NAMALWA (cell line): ENCODE measurements at places on chromosomes 7 and 10.

GRCh38 chr7:94374721-94375566 lies 19.8 kb upstream of the COL1A2 start:
- DNase-seq = no peak

DNA sequence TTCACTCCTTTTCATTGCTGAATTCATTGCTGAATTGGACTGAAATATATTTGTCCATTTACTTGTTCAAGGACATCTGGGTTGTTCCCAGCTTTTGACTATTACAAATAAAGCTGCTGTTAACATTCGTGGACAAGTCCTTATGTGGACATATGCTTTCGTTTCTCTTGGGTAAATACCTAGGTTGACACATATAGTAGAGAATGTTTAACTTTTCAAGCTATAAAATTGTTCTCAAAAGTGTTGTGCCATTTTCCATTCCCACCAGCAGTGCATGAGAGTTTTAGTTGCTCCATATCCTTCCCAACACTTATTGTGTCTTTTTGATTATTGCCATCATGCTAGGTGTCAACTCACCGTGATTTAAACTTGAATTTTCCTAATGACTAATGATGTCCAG lies 17.5 kb upstream of the CPVL start:
- no peak for DNase-seq

GRCh38 chr7:20545016-20545415 lies 70.5 kb upstream of the ABCB5 start:
- no peak for DNase-seq

DNA sequence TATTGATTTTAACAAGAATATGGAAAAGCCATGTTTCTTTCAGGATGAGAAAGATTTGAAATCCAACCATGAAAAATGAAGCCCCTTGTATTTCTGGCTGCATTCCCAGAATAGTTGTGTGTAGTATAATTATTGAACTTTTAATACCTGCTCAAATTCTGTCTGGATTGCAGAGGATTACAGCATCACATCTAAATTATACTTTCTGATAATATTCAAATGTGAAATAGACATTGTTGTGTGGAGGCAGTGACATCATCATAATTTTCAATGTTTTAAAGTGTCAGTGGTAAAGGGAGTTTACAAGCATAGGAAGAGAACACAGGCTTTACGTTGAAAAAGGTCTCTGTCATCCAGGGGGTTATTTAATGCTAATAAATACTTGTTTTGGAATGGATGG lies 93.4 kb downstream of the POLL start:
- no peak for DNase-seq

DNA sequence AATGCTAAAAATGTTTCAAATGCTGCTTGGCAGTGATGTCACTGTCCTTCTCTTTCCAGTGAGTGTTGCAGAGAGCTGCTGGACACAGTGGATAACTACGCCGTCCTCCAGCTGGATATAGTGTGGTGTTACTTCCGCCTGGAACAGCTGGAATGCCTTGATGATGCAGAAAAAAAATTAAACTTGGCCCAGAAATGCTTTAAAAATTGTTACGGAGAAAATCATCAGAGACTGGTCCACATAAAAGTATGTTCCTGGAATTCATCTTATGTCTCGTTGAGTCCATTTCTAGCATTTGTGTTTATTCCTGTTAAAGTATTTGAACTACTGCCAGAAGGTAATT lies 25.2 kb downstream of the NUB1 start:
- no peak for DNase-seq

GRCh38 chr7:149859876-149860275 lies 13.9 kb upstream of the ATP6V0E2 start:
- no peak for DNase-seq

DNA sequence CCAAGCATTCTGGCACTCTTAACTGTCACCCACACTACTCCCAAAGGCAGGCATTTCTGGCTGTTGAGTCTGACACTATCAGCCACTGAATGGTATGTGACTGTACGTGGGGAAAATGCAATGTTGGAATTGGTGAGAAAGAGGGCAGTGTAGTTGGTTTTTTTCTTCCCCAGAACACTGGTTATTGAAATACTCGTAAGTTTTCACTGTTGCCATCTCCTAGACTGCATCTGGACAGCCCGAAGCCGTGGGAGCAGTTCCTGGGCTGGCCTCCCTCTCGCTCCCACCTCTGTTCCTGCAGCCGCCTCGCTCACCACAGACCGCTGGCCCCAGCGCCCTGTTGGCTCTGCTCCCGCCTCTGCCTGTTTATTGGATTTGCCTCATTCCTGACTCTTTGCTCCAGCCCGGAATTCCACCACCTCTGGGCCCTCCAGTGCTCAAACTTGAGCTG lies 5.7 kb downstream of the PLCE1 start:
- DNase-seq = no peak

DNA sequence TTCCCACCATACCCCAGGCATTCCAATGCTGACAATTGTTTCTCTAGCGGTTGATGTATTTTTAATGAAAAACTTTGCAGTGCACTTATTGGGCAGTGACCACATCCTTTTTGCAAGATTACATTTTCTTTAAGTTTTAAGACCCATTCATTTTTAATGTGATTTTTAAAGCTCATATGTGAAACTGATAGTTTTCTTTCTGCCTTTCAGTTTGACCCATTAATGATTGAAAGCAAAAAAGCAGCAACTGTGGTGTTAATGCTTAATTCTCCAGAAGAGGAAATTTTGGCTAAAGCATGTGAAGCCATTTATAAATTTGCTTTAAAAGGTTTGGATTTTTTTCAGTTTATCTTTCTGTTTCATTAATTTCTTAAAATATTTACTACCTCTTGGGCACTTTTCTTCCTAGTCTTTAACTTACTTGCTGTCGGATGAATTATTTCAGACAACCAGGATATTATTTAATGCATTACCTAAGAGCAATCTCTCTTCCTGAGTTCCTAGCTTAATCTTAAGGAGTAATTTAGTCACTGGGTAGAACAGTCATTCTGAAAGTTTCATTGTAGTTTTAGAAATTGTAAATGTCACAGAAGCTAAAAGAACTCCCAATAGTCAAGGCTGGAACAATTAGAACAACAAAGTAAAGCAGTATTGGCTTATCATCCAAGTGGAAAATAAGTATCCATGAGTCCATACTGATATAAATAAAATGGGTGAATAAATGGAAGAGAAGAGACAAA lies 18.3 kb downstream of the ARMC3 start:
- no peak for DNase-seq

DNA sequence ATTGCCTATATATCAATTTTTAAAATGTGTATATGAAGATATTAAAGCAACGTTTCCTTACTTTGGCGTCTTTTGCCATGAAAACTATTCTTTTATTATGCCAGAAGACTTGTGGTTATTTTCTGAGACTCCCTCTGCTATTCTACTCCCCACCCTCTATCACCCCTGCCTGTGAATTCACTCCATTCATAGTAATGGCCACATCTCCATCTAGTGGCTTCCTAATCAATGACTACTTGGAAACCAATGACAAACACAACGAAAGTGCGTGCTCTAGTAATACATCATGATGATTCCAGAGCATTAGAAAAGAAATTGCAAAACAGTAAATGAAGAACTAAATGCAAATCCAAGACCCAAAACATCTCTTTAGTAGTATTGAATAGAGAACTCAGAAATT lies 186.7 kb upstream of the HGF start:
- DNase-seq = peak; percentile 88

DNA sequence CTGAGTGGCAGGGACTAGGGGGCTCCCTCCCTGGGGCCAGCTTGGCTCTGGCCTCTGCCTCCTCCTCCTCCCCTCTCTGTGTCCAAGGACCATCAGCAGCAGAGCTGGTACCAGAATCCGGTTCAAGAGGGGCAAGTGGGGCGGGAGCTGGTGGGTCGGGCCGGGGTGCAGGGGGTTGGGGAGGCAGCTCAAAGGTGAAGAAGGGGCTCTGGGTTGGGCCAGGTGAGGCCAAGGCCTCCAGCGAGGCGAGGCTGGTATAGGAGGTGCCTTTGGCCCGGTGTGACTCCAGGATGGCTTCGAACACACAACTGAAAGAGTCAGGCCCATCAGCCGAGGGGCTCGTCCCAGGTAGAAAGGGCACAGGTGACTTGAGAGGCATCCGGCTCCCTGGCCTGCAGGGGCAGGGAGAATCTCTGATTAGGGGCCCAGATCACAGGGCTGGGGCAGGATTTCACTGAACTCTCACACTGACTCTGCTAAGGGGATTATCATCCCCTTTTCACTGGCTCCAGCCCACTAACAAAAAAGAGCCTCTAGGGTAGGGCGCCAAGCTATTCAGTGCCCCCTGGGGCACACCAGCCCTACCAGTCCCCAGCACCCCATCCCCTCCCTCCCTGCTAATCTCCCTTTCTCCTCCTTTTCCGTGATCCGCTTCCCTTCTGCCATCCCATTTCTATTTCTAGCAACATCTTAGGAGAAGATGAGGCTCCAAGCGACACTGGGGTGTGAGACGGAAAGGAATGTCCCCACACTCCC lies 4.6 kb downstream of the PSD start:
- DNase-seq = no peak

- peak; percentile 2 for DNase-seq
These were observed 217.6 kb upstream of the TCF7L2 start for GRCh38 chr10:112732277-112732921.

GRCh38 chr10:122746408-122746807 lies 46.8 kb upstream of the C10orf120 start:
- DNase-seq = no peak

GRCh38 chr10:48461623-48462481 lies 143.0 kb downstream of the ARHGAP22 start:
- no peak for DNase-seq

DNA sequence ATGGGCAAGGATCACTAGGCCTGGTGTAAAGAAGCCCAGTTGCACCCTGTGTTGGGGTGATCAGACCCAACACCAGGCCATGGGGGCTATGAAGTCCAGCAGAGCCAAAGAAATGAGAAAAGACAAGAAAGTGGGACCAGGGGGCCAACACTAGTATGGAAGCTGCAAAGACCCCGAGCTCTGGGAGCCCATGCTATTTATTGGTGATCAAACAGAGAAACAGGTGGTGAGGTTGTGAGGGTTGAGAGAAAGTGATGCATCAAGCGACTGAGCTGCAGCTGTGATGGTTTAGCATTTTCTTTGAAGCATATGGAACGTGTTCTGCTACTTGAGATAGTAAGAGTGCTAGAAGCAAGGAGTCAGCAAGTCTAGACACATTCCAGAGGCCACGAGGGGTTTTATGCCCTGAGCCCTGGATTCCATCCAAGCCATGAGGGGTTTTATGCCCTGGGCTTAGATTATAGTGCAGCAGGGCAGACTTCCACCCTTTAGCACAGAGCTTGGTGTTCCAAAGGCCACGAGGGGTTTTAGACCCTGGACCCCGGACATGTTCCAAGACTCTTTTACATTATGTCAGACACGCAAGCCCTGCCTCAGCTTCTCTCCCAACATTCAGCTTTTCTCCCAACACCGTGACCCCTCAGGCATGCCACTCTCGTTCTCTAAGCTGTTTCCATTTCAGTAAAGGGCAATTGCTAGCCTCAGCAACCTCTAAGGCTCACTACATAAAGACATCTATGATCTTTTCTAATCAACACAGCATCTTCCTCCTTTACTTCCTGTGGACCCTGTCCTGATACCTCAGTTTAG lies 43.1 kb upstream of the GPAM start:
- no peak for DNase-seq

DNA sequence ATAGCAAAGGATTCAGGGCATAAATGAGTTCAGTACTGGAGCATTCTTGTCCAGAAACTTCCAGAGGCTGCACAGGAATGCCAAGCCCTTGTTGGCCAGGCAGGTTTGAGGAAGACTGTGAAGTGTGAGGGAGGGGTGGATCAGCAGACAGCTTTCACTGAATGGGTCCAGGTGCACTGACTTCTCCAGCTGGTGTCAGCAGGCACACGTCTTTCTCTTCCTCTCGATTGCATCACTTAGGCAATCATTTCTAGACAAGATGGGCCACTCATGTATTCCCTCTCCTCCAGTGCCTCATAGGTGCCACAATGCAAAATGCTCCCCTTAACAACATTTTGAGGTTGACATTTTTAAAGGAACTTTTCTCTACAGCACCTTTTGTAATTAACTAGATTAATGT lies 15.6 kb upstream of the PLEKHS1 start:
- peak; percentile 12 for DNase-seq

- DNase-seq = no peak
These were observed 264.5 kb upstream of the SEMA3C start for GRCh38 chr7:81183326-81183725.

DNA sequence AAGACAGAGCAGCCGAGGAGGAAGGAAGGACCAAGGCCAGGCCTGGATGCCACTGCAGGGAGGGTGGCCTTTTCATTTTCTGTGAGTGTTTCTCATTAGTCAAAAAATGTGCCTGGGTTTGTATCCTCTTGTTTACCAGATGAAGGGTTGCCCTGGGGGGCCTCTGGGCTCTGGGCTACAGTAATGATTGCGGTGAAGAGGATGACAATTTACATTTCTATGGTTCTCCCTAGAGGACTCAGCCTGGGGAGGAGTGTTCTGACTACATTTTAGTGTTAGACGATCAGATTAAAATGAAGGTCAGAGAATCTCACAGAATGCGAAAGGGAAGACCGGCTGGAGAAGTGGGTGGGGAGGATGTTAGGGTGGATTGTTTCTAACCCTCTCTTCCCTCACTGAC lies 108.0 kb upstream of the KMT2C start:
- no peak for DNase-seq

- peak; percentile 51 for DNase-seq
These were observed 174.8 kb downstream of the DKK1 start for GRCh38 chr10:52488606-52489485.

- DNase-seq = no peak
These were observed 879.1 kb upstream of the C7orf33 start for GRCh38 chr7:147711447-147711846.

- DNase-seq = peak; percentile 93
These were observed at the start of gene PIK3CG for GRCh38 chr7:106865130-106866041. Gene PIK3CG, plus strand, starts transcription at chr7:106865282. Its CDS starts 2,280 bp downstream, at chr7:106867562.

GRCh38 chr10:86083206-86083605 lies 283.4 kb downstream of the GRID1 start:
- DNase-seq = no peak

- peak; percentile 92 for DNase-seq
These were observed at the start of gene BAMBI for GRCh38 chr10:28676968-28677887. Gene BAMBI, plus strand, starts transcription at chr10:28677521. Its CDS starts 377 bp downstream, at chr10:28677898.

- no peak for DNase-seq
These were observed 136.1 kb upstream of the TARP start for GRCh38 chr7:38409531-38409930.

DNA sequence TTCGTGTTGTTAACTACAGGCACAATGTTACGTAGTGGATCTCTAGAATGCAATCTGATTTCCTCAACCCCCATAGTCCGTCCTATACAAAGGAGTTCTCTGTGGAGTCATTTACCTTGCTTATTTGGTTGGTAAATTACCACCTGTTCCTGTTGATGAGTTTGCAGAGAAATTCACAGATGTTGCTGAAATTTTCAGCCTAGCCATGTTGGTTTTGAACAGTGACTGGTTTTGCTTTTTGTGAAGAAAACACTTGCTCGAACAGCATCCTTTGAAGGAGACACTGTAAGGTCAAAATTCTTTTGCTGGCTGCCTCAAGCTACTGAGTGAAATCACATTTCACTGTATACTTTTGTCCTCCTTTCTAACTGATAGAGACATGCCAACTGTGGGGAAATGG lies 15.4 kb upstream of the PRKCQ start:
- no peak for DNase-seq

GRCh38 chr7:7707246-7707645 lies 11.2 kb downstream of the RPA3 start:
- DNase-seq = no peak

- DNase-seq = no peak
These were observed 243.6 kb upstream of the IGFBP3 start for GRCh38 chr7:46164629-46165028.

- DNase-seq = no peak
These were observed 251.3 kb upstream of the VWC2 start for GRCh38 chr7:49522111-49522510.

GRCh38 chr7:137985897-137986251 lies 16.0 kb downstream of the CREB3L2 start:
- peak; percentile 75 for DNase-seq
